ENCODE measurements at places on chromosomes 7 and 10.
A peak's percentile ranks its signal among the peaks of the same experiment; 100 is the strongest.

DNA sequence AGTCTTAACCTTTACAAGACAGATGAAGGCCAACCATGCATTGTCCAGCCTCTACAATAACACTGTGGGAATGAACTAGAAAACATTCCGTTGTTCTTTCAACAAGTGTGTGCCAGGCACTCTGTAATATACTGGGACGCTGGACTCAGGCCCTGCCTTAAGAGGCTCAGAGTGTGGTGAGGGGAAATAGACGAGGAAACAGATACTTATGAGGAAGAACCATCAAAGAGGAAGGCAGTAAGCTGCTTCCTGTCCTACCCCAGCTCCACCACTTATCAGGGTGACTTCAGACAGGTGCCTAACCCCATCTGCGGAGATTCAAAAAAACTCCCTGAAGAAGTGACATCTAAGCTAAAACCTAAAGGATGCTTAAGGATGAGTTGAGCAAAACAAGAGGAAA, 8.9 kb upstream of the TRIM8 start:
- DNase-seq, result no peak

GRCh38 chr10:48814933-48815332, 124.7 kb downstream of the LRRC18 start:
- no peak for DNase-seq

GRCh38 chr10:1706711-1707110, 30.6 kb downstream of the ADARB2 start:
- DNase-seq, result no peak

- no peak for DNase-seq
These were observed 25.6 kb upstream of the RBAK start for GRCh38 chr7:5020098-5020497.

DNA sequence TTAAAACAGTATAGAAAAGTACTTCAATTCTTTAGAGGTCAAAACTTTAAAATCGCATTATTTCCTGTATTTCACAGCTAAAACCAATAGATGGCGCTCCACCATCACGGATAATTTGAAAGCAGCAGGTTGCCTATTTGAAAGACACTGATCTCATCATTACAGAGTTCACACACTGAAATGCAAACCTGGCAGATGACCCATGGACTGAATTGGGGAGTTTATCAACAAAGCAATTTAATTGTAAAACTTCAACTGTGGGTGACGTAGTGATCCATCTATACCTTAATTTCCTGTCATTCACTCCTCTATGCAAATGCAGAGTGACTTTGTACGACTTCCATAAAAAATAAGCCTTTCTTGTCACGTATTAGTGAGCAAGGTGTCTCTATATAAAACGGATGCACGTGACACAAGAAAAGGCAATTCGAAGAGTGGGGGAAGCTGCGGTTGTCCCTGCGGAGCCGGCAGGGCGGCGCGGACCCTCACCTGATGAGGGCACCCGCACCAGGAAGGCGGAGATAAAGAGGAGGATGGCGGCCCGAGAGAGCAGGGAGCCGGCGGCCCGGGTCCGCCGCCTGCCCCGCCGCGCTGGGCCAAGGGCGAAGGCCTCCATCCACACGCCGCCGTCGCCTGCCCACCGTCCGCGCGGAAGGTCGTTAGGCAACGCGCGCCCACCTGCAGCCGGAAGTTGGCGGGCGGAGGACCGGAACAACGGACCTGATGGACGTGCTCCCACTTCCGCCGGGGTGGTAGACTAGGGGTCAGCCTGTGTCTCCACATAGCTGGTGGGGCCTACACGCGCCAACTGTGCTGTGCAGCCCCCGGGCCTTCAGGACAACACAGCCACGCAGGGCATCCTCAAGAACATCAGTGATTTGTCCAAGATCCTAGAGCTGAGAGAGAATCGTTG, at the start of gene ZPBP:
ZPBP (minus strand) TSS at position 668 of the 913 bp plus-strand sequence; CDS start at position 616, 52 bp downstream.
- peak; percentile 74 for DNase-seq

GRCh38 chr10:102945449-102945848, 27.4 kb downstream of the CNNM2 start:
- DNase-seq, result no peak

DNA sequence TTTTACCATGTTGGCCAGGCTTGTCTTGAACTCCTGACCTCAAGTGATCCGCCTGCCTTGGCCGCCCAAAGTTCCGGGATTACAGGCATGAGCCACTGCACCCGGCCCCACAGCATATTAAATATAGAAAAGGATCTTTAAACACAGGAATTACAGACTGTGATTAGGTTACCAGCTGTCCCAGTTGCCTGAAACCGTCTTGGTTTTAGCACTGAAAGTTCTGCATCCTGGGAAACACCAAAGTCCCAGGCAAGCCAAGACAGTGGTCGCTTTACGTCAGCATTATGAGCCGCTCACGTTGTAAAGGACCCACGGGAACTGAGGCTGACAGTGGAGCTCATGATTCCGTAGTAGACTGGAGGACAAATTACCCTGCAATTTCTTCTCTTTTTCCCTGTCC, 69.0 kb upstream of the FAM180A start:
- no peak for DNase-seq

DNA sequence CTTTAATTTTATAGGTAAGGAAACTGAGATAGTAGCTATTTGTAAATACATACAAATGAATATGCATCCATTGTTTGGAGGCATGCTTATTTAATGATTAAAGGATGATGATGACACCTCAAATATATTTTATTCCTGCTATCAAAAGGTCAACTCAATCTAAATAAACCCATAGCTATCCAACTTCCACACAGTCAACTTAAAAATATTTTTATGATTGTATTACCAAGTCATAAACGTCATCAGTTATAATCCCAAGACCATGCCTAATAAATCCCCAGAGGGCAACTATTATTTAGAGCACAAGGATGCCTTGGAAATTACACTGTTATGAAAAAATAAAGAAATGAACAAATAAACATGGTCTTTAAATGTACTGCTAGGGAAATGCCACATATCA, 102.1 kb downstream of the MPP7 start:
- no peak for DNase-seq

DNA sequence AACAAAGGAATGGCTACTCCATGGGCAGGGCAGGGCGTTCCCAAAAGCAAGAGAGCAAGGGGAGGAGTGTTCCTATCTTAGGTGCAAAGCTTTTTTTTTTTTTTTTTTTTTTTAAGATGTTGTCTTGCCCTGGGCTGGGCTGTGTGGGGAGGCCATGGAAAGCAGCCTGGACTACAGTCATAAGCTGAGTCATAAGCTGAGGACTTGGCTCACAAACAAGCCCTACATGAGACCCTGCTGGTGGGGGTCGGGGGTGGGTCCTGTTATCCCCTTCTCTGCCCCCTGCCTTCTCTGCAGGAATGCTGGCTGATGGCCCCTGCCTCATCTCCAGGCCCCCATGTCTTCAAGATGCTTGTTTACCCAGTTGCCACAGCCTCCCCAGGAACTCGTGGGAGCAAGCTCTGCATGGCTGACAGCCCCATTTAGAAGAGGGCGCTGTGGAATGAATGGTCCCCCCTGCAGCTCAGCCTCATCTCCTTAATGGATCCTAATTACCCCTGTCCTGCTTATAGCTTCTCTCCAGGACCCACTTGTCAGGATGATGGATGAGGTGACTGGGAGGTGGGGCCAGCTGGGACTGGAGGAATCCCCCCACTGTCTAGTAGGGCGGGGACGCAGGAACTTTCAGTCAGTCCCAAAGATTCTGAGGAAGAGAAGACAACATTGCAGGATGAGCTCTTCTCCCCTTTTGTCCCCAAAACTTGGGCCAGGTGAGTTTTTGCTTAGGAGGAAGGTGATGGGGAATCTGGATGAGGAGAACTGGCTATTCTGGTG, 340.8 kb upstream of the PODXL start:
- no peak for DNase-seq

DNA sequence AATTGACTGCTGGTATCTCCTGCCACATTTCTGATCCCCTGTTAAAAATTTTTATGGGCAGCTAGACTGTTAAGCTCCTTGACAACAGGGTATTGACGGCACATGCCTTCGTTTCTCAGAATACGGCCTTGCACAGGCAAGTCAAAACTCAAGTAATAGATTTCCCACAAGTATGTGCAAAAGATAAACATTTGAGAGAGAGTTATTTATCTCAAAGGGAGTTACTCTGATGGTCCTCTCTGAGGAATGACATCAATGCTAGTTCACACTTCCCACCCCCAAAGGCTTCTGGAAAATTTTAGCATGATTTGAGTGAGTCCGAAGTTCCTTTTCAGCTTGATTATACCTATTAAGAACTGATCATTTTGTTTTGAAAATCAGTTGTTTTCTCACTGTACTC, 71.9 kb downstream of the JCAD start:
- DNase-seq, result no peak

DNA sequence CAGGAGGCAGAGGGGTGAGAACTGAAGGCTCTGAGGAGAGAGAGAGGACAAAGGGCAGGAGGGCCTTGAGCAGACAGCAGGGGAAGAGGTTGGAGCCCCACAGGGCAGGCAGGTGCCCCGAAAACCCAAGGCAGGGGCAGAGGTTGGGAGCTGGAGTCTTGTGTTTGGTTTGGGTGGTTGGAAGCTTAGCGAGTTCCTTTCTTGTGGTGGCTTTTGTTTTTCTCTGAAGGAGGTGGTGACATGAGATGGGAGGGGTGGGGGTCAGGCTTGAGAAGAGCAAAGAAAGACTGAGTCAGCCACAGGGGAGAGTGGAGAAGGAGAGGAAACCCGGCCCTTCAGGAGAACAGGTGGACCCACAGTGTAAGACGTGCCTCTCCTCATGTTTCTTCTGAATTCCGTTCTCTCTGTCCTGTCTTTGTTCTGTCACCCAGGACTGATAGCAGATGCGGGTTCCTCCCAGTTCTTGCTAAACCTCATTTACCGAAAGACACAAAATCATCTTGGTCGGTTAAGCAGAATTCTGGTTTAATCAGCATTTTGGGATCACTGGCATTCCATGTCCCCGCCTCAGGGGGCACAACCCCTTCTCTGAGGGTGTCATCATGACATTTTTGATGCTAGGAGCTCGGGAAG, 95.3 kb downstream of the INSYN2A start:
- DNase-seq, result no peak

DNA sequence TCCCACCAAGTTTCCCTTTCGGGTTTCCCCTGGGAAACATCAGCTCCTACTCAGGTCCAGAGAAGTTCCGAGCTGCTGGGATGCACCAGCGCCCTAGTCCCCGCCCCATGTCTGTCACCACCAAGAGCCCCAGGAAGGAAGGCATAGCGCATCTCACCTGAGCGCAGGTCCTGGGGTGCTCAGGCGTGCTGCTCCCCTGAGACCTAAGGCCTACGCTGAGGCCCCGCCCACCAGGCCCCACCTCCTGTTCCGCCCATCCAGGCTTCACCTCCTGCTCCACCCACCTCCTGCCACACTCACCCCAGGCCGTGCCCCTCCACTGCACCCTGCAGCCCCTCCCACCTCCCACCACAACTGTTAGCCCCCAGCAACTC, 1.2 kb upstream of the TFR2 start:
- DNase-seq, result peak; percentile 66

- peak; percentile 29 for DNase-seq
These were observed 140.9 kb downstream of the ADCYAP1R1 start for GRCh38 chr7:31192986-31193385.

DNA sequence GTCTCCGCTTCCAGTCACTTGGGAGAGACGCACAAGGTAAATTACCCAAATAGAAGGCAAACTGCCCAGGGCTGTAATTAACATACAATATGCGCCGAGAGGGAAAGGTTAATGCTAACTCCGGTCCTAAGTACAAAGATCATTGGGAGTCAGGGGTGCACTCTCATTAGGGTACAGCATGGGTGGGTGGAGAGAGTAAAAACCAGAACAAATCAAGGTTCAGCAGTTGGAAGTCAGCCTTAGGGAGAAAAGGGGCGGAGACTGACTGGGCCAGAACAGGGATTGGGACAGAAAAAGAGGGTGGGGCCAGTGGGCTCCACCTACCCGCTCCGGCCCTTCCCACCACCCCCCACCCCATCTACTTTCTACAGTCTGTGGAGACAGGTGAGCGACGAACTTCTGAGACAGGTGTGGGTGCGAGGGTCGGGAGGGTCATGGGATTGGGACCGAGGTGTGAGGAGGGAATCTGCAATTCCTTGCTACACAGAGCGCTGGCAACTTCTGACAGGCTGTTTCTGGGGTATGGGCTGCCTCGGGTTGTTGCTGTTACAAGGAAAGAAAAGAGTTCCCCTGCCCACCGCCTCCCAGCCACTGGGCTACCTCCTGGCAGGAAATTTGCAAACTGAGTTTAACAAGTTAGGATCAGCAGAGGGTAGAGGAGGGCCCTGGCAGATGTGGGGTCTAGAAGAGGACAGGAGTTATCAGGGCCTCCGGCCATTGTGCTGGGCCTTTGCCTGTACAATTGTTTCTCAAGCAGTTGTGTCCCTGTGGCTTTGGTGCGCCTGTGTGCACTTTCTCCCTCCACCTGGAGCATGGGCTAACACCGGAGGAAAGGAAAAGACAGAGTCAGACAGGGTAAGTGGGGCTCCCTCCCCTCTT, at the start of gene TMEM139:
TMEM139 (plus strand) TSS at position 368 of the 879 bp plus-strand sequence. CDS start 1,000 bp downstream, outside the sequence.
- no peak for DNase-seq

GRCh38 chr7:151755131-151755801, 121.6 kb downstream of the PRKAG2 start:
- DNase-seq, result no peak

DNA sequence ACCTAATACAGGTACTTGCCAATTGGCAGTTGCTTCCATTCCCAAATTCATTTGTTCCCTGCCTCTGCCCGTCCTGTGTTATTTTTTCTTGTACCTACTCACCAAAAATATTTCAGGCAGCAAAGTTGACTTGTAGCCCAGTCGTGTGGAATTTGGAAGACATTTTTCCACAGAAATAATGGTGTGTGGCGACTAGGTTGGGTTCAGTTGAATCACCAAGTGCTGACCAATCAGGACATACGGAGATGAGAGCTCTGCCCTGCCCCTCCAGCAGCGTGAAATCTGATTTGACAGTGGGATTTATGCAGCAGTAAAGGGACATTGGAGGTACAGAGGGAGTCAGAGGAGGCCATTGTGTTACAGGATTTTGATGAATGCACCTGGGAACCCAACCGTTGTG, 216.9 kb downstream of the CCDC3 start:
- DNase-seq, result no peak

DNA sequence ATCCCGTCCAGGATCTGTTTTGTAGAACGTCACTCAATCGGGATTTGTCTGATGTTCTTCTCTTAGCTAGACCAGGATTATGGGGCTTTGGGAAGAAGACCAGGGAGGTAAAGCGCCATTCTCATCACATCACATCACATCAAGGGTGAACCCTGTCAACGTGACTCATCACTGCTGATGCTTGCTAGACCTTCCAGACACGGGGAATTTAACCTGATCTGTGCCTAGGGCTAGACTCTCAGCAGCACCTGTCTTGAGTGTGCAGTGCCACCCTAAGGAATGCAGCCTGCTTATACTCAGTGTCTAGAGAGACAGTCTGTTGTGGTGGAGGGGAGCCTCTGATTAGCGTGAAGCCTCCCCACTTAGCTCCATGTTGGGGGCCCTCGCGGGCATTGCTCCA, 678.6 kb upstream of the FOXK1 start:
- no peak for DNase-seq
